ENCODE measurements at places on chromosomes 6 and 20.

DNA sequence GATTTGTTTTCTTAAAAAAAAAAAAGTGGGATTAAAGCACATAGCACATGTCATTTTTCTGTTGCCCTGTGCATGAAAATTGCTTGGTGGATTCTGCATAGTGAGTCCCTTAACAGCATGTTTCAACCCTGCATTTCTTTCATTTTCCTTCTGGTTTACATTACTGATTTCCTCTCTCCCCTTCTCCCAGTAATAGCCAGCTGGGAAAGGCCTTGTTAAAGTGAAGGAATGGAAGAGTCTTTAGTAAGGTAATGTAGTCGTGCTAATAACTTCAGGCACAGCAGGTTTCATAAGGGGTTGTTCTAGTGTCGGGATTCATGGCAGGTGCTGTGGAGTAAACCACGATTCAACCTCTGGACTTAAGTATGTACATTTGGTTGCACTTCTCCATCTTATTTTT lies 202.4 kb downstream of the FARS2 start:
- no peak for DNase-seq

DNA sequence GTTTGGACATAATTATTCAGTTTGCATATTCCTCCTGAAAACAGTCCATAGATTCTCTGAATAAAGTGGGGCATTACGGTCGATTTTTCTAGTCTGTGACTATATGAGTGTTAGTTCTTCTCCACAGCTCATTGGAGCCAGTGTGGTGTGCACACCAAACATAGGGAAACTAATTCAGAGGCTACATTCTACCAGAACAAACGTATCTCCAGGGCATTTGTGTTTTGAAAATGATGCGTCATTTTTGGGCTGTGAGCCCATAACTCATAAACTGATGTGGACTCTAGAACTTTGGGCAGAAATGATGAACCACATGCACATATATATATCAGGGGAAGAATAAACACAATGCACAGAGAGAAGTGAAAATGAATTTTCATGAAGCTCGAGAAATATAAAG lies 41.8 kb downstream of the C6orf58 start:
- no peak for DNase-seq

GRCh38 chr6:50962213-50962759 lies 143.6 kb downstream of the TFAP2B start:
- DNase-seq = no peak

GRCh38 chr6:47535316-47536225 lies 58.0 kb downstream of the CD2AP start:
- no peak for DNase-seq

GRCh38 chr6:152750694-152751093 lies at the start of gene VIP:
Gene VIP, plus strand, starts transcription at chr6:152750797. Its CDS starts 1,381 bp downstream, at chr6:152752178.
- no peak for DNase-seq

DNA sequence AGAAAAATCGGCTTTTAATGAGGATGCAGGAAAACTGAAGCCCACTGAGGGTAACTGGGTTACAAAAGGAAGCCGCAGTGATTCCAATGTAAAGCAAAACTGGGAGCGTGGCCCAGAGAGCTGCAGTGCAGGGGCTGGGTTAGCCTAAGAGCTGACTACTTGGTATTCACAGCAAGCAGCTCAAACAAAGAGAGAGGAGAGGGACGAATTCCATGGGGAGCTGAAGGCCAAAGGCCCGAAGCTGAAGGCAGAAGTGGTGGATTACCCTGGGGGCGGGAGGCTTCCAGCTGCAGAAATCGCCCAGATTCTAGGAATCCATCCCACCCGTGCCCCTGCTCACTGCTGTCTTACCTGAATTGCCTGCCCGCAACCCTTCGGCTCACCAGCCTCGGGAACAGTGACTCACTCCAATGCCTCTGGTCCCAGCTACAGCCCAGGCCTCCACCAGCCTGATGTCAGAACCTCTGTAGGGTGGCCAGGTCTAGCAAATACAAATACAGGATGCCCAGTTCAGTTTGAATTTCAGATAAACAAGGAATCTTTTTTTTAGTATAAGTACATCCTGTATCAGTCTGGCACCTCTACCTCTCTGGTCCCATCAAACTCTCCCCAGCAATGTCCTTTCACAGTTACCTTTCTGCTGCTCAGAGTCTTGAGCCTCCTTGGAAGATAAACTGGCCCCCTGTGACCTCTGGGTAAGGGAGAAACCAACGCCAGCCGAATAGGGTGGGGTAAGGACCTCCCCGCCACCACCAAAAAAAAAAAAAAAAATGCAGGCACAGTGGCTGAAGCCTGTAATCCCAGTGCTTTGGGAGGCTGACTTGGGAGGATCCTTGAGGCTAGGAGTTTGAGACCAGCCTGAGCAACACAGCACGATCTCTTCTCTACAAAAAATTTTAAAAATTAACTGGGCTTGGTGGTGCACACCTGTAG lies 14.6 kb upstream of the ZMYND8 start:
- no peak for DNase-seq

DNA sequence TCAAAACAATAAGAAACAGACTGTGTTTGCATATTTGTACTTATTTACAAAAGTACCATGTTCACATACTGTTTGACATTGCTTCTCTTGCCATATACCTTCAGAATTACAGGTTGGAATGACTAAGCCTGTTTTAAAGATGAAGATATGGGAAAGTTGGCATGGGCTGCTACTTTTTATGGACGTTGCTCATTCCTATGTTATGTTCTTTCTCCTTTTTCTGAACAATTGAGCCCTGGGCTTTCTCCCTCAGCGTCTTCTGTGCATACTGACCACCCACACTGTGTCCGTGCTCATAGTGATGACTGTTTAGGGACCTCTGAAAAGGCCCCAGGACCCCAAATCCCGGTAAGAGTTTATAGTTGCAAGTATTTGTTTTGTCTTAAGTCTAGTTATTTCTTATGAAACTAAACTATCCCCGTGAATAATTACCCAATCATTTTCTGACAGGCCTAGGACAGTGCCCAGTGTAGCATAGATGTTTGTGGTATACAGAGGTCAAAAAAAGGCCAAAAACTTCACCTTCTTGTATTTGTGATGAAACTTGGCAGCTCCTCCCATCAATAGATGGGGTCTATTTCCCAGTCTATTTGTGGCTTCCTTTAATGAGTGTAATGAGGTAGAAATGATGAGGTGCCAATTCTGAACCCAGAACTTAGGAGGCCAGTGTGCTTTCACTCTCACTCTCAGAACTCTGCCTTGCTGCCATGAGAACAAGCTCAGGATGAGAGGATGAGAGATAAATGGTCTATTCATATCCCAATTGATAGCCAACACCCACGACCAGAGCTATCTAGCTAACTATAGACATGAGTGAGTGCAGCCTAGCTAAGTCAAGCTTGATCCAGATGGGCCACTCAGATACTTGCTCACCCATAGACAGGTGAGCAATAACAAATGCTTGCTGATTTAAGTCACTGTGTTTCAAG lies 40.9 kb downstream of the GSTA4 start:
- DNase-seq = no peak

- DNase-seq = no peak
These were observed 43.8 kb upstream of the TMEM181 start for GRCh38 chr6:158516098-158516497.

DNA sequence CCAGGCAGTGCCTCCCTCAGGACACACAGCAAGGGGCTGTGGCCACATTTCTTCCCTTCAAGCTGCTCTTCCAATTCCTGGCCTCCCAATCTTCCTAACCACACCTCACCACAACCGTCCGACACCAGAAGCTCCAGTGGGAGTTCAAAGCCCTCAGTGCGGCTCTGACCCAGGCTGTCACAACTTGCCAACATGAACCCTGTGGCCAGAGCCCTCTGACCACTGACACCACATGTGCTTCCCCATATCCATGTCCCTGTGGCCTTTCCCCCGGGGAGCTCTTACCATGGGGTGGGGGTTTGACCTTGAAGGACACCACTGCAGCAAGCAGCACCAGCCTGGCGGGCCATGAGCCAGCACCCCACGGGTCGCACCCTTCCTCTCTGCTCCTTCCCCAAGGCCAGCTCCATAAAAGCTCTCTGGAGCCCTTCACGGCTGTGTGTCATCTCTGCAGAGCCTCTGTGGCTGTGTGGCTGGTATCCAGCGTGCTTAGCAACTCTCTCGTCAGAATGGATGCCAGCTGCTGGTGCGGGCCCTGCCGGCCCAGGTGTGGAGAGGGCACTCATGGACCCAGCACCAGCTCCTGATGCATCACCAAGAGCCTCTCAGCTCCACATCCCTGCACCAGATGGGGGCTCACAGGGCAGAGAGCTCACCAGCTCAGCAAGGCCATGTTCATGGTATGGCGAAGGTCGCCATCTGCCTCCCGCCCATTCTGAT lies 106.1 kb downstream of the PSMB1 start:
- peak; percentile 52 for DNase-seq

DNA sequence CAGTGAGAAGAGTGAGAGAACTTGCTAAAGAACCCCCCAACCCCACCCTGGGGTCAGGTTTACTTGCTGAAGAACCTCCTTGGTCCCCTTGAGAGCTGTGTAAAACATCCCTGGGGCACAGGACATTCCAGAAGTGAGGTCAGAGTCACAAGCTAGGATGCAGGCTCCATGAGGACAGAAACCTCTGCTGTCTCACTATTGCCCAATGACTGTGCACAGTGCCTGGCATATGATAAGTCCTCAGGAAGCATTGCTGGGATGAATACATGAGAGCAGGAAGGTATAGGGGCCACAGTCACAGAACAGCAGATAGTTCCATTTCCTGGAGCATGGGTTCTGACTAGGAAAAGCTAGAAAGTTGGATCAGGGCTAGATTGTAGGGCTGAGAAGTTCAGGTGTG lies 18.4 kb downstream of the NT5E start:
- no peak for DNase-seq

GRCh38 chr6:166400181-166400580 lies 17.4 kb upstream of the MPC1 start:
- no peak for DNase-seq

DNA sequence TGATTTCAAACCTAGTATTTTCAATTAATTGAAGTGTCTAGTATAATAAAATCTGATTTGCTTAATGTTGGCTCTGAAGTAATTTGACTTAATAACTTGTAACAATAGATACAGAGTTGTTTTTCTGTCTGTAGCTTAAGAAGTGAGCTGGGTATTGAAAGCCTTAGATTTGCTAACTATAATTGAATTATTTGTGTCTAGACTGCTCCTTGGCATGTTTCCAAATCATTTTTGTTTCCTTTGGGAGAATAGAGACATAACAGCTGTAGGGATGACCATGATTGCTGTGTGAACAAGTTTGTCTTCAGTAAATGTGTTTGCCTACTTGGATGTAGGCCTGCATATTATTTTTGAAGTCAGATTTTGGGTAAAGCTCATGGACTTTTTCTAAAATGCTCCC lies 115.4 kb downstream of the SCAF8 start:
- DNase-seq = no peak

DNA sequence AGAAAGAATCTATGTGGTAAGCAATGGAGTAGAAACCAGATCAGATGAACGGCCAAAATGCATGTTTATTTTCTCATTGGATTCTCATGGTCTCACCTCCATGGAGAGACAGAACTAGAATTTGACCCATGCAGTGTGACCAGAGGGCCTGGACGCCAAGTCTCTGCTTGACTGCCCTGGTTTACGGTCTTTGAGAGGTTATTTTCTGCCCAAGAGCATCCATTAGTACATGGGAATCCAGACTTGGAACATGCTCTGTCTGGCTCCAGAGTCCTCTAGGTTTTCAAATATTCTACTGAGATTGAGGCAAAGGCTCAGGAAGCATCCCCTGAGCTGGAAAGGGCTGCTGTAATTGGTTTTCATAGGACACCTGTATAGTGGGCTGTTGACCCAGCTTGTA lies 45.5 kb upstream of the UST start:
- no peak for DNase-seq

GRCh38 chr20:11676630-11677287 lies 240.9 kb upstream of the BTBD3 start:
- DNase-seq = no peak

DNA sequence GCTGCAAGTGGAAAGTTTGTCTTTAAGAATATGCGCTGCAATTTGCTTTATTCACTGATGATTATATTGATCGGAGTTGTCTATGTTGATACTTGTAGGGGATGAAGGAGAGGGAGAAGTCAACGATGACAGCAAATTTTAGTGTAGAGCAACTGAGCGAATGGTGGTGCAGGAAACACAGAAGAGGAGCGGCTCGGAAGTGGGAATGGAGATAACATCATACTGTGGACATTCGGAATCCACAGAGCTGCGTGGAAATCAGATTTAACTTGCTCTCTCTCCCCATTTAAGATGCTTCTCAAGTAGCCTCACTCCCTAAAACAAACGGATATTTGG lies 722 bp upstream of the TMEM14B start:
- no peak for DNase-seq

GRCh38 chr6:63530182-63530581 lies 42.1 kb upstream of the LOC128125822 start:
- DNase-seq = no peak

DNA sequence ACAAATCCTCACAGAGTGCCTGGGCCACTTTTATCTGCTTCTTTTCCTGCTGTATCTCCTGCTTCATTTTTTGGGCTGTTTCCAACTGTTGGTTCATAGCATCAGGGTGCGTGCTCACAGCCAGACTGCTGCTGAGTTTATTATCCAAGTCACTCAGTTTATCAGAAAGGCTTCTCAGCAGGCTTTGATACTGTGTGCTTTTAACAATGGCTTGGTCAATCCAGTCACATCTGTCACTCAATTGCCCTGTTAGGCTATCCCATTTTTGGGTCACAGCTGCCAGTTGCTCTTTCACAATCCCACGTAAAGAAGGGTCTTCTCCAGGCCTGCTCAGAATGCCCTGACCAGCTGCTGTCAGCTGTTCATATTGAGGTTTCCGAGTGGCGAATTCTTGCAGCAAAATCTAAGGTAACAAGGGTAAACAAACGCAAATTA lies 87.2 kb downstream of the DST start:
- no peak for DNase-seq

DNA sequence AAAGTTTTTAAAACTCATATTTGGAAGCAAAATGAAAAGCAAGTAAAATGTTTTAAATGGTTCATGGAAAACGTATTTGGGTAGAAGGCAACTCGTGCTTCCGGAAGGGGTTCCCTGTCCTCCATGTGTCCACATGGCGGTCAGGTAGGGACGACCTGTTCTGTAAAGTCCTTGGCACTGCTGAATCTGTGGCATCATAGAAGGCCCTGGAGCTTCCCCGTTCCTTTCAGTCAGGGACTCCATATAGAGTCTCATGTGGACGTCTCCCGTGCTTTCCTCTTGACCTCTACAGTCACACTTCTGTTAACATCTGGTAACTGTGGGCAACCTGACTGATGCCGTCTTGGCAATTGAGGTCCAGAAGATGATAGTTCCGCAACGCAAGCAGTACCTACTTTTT lies 11.4 kb downstream of the DYNLT1 start:
- DNase-seq = peak; percentile 1

GRCh38 chr6:149306967-149307366 lies 10.5 kb upstream of the TAB2 start:
- DNase-seq = no peak

GRCh38 chr6:6659600-6660327 lies 71.2 kb downstream of the LY86 start:
- DNase-seq = no peak

- no peak for DNase-seq
These were observed 578.2 kb upstream of the NRSN1 start for GRCh38 chr6:23547851-23548250.

GRCh38 chr20:32681175-32682084 lies 7.7 kb upstream of the C20orf203 start:
- no peak for DNase-seq

- no peak for DNase-seq
These were observed 73.2 kb downstream of the ARID1B start for GRCh38 chr6:156850353-156850752.

Data from upper lobe of right lung (tissue), 1 donor.